ENCODE measurements at places on chromosomes 5 and 9. TPM values are rescaled to one million over a fixed set of nuclear protein-coding genes. Genes with fewer than 3 reads are reported as not detected.

SLC6A7 gene
- not detected for total RNA-seq

TTC23L gene
- total RNA-seq = not detected

SLCO6A1 gene
- not detected for total RNA-seq

FUT7 gene
- 0.16 TPM for total RNA-seq

DNA sequence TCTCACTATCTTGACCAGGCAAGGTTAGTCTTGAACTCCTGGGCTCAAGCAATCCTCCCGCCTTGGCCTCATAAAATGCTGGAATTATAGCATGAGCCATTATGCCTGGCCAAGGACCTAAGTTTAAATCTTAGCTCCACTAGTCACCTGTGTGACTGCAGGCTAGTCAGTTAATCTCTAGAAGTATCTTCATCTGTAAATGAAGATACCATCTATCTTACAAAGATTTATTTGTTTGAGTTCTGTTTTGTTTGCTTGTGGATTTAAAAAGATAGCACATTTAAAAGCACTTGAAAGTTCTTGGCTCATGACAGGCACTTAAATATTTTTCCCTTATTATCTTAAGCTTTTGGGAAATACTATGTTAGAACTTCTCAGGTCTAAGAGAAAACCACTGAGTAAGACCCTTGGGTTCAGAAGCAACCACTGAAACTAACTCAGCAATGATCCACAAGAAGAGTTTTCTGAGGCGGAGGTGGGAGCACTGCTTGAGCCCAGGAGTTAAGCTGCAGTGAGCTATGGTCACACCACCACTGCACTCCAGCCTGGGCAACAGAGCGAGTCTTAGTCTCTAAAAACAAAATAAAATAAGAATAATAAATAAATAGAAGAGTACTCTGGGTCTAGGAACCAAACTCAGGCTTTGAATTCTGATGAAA lies 19.1 kb downstream of the TMEM245 start:
- DNase-seq = no peak

- DNase-seq = no peak
These were observed 23.2 kb upstream of the PTGS1 start for GRCh38 chr9:122347348-122348287.

DNA sequence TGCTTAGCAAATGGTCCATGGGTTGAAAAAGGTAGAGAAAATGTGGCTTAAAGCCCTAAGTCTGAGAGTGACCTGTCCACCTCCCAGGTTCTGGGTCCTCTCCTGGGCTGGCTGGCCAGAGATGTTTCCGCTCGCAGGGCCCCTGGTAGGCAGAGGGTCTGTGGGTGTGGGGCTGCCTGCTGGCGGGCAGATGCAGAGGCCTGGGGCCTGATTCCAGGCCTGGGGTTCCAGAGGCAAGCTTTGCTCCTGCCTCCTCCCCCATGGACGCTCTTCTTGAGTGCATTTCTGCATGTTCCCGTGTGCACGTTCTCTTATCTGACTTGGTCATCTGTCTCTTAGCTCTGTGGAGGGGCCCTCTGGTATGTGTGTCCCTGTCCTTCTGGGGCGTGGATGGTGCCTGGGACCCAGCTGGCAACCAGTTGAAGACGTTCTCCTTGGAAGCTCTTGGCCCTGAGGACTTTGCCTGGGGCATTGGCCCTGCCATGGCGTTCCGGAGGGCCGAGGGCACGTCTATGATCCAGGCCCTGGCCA lies 3.8 kb downstream of the MIGA2 start:
- DNase-seq = no peak

DNA sequence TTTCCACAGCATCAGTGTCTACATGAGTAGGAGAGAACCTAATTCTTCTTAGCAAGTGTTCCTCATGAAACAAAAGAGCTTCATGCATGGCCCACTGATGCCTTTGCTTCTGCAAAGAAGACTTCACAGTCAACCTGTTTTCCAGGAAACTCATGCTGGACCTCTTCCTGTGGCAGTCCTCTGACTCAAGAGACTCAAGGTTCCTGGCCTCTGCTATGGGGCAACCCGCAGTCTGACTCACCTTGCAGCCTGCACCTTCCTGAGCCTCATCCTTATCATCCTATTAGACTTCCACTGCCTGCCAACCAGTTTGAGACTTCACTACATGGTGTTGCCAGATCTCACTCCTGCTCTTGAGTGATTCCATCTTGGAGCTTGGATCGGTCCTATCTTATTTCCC lies 17.6 kb upstream of the AGGF1 start:
- no peak for DNase-seq
